KG1 (cell line): ENCODE measurements at places on chromosomes 11 and 22.

GRCh38 chr11:132544007-132544406, 988.3 kb downstream of the OPCML start:
- DNase-seq = no peak

DNA sequence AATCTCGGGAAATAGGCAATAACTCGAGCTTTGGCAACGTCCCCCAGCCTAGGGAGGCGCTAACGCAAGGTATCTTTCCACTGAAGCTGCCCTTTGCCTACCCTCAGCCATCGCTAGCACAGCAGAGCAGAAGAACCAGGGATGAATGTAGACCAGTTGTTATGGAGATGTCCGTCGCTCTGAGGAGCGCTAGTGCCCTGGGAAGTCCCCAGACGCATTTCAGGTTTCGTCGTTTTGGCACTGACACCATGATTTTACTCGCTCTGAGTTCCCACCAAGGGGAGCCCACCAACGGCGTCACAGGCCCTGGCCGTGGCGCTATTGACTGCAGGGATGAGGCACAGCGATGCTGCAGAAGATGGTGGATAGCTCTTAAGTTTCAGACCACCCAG, 22.7 kb upstream of the BDNF start:
- no peak for DNase-seq

DNA sequence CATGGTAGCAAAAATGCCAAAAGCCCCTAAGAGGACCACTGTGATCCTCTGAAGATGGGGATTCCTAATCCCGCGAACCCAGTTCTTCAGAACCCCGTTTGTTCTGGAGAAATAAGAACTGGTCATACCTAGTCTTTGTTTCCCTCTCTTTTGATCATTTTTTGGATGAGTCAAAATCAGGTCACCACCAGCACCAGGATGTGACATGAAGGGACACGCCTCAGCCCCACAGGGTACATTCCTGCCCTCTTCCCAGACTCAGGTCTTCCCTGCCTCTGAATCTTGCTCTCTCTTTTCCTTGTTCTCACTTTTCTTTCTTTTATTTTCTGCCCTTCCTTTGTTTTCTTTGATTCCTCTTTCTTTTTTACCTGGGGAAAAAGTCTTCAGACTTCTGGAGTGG, 14.6 kb upstream of the ANO1 start:
- no peak for DNase-seq

DNA sequence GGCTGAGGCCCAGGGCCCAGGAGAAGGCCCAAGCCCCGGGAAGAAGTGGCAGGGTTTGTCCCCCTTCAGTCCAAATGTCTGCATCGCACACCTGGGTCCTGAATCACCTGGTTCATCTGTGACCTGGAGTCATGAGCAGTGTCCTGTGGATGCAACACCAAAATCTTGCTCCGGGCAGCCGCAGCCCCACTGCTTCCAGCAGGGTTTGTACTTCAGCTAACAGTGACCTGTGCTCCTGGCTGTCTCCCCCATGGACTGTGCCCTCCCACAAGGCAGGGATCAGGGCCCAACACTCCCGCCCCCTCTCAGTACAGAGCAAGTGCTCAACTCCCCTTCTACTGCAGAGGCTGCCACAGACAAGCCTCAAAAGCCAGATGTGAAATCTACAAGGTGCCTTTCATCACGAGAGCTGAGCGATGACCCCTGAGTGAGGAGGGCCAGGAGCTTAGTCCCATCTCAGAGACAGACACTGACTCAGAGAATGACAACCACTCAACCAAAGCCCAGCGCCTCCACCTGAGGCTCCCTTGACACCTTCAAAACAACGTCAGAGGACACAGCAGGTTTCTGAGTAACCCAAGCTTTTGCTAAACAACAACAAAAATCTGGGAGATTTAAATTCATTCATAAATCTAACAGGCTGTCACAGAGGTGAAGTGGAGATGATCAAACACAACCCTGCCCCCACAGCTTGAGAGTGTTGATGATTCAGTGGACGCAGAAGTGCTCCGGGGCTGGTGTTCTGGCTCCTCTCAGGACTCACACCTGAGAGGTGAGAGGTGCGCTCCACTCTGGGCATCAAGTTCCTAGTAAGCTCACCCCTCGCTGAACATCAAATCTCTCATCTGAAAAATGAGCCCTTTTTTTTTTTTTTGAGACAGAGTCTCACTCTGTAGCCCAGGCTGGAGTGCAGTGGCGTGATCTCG, 3.4 kb downstream of the KIAA0930 start:
- no peak for DNase-seq

DNA sequence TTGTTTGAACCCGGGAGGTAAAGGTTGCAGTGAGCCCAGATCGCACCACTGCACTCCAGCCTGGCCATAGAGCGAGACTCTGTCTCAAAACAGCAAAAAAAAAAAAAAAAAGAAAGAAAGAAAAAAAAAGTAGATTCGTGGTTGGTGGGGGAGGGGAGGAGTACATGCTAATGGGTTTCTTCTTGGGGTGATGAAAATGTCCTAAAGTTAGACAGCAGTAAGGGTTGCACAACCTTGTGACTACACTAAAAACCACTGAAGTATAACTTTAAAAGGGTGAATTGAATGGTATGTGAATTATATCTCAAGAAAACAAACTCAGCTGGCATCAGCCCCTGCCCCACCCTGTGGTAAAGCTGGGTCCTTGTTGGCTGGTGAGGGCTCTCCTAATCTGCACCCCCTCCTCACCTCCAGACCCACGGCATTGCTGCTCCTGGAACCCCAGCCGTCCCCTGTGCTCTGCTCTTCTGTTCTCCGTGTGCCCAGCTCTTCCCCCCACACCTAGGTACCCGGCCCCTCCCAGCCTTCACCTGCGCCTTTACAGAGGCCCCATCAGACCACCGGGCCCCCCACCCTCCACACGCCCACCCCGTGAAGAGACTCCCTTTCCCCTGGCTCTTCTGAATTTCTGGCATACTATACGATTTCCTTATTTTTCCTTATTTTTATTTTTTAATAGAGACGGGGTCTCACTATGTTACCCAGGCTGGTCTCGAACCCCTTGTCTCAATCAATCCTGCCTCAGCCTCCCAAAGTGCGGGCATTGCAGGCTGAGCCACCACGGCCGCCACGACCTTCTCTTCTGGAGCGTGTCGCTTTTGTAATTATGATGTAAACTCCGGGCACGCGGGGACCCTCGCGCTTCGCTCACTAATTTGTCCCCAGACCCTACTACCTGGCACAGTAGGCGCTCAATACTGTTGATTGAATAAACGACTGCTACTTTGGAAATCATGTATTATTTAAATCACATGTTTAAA, 924 bp upstream of the FADD start:
- no peak for DNase-seq

DNA sequence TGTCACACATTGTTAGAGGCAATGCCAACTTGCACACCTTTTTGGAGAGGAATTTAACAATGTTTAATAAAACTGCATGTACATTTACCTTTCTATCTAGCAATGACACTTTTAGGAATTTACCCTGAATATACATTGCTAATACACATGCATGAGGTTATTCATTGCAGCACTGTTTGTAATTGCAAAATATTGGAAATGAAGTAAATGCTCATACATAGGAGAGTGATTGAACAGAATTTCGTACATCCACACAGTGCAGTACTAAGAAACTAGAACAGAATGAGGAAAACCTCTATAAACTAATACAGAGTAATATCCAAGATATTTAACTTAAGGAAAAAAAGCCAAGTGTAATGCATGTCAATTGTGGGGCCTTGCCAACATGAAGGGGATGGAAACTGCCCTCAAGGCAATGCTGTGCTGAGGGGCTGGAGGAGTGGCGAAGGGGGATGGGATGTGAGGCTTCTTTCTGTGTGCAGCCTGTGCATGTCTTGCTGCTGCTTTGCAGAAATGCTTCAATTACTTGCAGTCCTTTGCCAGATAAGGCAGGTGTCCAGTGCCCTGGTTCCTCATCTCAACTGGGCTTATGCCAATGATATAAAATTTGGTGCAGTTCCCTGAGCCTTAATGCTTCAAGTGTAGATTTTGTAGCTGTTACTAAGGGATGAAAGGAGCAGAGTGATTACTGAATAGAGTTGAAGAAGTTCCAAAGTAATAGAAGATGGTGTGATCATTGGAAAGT, 96.1 kb downstream of the GRIA4 start:
- DNase-seq = no peak

DNA sequence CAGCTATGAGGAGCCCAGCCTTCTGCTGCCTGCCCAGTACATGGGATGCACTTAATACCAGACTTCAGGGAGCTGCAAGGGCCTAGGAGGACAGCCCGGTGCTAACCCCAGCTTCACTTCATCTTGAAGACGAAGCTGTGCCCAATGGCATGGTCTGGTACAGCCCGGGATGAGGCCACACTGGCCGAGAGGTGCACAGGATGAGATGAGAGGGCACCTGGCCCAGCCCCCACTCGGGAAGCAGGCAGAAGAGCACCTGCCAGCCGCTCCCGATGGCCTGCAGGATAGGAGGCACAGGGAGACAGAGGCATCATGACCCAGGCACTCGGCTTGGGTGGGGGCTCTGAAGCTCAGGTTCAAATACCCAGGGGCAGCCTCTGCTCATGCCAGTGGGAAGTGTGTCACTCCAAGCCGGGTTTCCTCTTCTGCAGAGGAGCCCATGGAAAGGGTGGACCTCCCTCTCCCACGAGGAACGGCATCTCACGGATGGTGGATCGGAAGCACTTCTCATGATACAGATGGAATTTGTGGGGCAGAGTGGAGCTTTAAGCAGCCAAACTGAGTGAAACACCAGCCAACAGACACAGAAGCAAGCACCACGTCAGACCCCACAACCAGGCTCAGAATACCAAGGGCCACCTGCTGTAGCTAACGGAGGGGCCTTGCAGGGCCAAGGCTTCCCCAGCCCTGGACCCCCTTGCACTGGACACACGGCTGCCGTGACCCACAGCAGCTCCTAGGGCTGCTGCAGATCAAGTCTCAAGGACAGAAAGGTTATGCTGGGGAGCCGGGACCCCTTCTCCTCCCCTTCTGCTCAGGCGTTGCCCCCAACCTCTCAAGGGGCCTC, 875.2 kb downstream of the BRD1 start:
- no peak for DNase-seq

GRCh38 chr11:3859373-3859881, 4.0 kb downstream of the STIM1 start:
- DNase-seq = no peak

GRCh38 chr11:3977078-3977477, 117.5 kb upstream of the RRM1 start:
- DNase-seq = no peak
